ENCODE measurements at places on chromosomes 5 and 9.

DNA sequence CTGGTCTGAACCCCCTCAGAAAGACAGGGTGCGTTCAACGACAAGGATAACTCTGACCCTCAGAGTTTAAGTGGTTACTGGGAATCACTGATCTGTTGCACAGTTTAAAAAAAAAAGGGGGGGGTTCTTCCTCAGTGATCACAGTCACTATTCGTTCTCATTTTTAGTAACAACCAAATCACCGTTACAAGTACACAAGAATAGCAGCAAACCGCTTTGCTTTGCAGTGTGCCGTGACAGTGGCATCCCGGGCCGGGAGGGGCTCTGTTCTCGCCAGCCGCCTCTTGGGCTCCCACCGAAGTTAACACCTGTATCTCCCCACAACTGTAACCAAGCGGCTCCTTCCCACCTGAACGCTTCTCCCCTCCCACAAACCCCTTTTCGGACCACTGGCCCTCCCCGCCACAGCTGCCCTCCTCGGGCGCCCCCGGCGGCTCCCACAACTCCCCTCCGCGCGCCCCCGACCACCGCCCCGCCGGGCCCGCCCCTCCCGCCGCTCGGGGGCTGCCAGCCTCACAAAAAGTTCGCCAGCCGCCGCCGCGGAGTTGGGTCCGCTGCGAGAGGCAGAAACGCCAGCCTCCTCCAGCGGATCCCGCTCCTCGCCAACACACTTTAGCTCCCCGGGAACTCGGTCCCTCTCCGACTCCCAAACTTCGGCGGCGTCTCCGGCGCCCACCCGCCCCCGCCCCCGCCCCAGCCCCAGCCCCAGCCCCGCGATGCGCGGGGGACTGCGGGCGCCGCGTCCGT, 1.2 kb downstream of the SSBP2 start:
- no peak for DNase-seq
- H3K36me3 ChIP-seq = no peaks in the 10 kb centered on the region
- H3K27ac ChIP-seq = peak overlapping the region; percentile 99
- peaks cover 36% of the 10 kb centered on the region for H3K4me1 ChIP-seq

GRCh38 chr5:180590543-180591310, 572 bp downstream of the SCGB3A1 start:
- H3K27me3 ChIP-seq = peaks cover 6% of the 10 kb centered on the region
- H3K36me3 ChIP-seq = no peaks in the 10 kb centered on the region
- no peak for DNase-seq

DNA sequence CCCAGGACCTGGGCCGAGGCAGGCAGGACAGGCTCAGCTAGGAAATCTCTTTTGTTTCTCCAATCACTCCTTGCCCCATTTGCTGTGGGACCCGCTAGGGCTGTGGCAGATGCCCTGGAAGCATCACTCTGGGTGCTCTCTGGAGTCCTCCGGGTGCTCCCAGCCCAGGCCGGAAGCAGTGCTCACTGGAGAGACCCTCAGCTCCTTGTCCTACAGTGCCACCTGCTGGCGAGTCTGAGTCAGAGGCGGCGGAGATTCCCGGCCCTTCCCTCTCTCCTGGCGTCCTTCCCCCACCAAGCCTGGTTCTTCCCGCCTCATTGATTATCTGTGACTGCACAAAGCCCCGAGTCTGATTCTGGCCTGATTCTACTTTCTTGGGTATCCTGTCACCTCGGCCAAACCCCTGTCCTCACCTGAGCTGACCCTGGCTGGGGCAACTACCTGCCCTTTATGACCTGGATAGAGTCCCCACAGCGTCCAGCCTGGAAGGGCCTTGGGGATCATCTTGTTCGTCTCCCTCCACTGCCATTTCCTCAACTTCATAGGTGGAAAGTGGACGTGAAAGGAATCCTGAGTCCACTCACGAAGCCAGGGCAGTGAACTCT, 7.3 kb upstream of the BARHL1 start:
- DNase-seq = no peak
- H3K27me3 ChIP-seq = peaks cover 15% of the 10 kb centered on the region
- no peak overlapping the region for H3K27ac ChIP-seq
- no peak overlapping the region for H3K4me3 ChIP-seq

GRCh38 chr9:68522954-68523353, 17.7 kb downstream of the TMEM252 start:
- H3K4me3 ChIP-seq = no peak overlapping the region
- H3K27ac ChIP-seq = no peak overlapping the region
- no peaks in the 10 kb centered on the region for H3K27me3 ChIP-seq
- no peaks in the 10 kb centered on the region for H3K36me3 ChIP-seq
- no peaks in the 10 kb centered on the region for H3K4me1 ChIP-seq
- no peak for DNase-seq

GRCh38 chr9:91771864-91772263, 178.2 kb downstream of the ROR2 start:
- H3K27ac ChIP-seq = no peak overlapping the region
- no peak for DNase-seq
- H3K36me3 ChIP-seq = no peaks in the 10 kb centered on the region
- H3K4me3 ChIP-seq = no peak overlapping the region

DNA sequence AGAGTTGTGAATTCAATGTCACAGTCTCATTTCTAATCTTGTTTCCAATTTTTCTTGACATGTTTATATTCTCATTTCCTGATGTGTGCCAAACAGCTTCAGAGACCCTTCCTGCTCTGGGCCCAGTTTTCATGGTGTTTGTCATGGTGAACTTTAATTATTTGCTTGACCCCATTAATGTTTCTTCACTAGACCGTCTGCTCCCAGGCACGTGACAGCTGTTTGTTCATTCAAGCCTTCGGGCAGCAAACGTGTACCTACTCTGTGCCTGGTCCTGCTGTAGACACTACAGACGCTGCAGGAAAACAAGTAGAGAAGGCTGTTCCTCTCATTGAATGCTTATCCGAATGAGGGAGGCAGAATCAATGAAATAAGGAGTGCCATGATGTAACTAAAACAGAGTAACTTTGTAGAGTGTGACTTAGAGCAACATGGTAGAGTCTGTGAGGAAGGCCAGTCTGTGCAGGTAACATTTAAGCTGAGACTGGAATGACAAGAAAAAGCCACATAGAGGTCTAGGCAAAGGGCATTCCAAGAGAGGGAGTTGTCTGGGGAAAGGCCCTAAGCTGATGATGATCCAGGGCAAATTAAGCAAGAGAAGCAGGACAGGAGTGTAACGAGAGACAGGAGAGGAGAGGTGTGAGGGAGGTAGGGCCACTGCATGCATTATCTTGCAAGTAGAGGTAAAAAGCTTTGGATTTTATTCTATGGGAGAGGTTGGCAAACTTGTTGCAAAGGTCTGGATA, 191.4 kb downstream of the SEMA5A start:
- no peaks in the 10 kb centered on the region for H3K27me3 ChIP-seq
- no peaks in the 10 kb centered on the region for H3K36me3 ChIP-seq
- no peak overlapping the region for H3K27ac ChIP-seq
- no peak for DNase-seq

GRCh38 chr5:73648515-73648914, 22.5 kb downstream of the ARHGEF28 start:
- peaks cover 5% of the 10 kb centered on the region for H3K4me1 ChIP-seq
- no peaks in the 10 kb centered on the region for H3K36me3 ChIP-seq
- H3K27ac ChIP-seq = no peak overlapping the region
- H3K4me3 ChIP-seq = no peak overlapping the region
- no peaks in the 10 kb centered on the region for H3K27me3 ChIP-seq
- DNase-seq = no peak

DNA sequence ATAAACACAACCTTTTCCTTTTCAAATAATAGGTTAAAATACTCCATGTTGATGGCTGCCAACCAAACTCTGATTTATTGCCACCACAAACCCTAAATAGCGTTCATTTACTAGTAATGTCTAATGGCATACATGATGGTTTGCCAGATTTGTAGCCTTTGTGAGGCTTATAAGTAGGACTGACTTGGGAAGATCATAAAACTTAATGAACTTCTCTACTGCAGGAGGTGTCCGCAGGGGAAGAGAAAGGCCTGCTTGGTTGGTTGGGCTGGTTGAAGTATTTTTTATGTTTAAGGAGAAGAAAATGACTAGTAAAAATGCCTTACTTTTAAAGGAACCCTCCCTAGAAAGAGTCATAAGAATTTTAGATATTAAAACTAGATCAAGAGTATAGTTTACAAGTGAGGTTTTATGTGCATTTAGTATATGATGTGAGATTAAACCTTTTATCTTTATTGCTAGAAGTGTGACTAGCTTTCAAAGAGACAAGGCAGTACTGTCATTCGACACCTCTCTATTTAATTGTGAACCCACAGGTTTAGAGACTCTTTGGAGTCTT, 5.0 kb downstream of the PBX3 start:
- DNase-seq = no peak
- H3K27me3 ChIP-seq = no peaks in the 10 kb centered on the region
- peak overlapping the region; percentile 94 for H3K27ac ChIP-seq
- H3K36me3 ChIP-seq = no peaks in the 10 kb centered on the region

GRCh38 chr9:68532131-68532530, 8.6 kb downstream of the TMEM252 start:
- H3K36me3 ChIP-seq = no peaks in the 10 kb centered on the region
- no peak overlapping the region for H3K27ac ChIP-seq
- H3K4me3 ChIP-seq = no peak overlapping the region
- no peak for DNase-seq
- no peaks in the 10 kb centered on the region for H3K27me3 ChIP-seq

- H3K36me3 ChIP-seq = no peaks in the 10 kb centered on the region
- no peaks in the 10 kb centered on the region for H3K4me1 ChIP-seq
- no peak overlapping the region for H3K4me3 ChIP-seq
Observed at GRCh38 chr9:13971966-13972655, 341.8 kb downstream of the NFIB start.

- H3K36me3 ChIP-seq = no peaks in the 10 kb centered on the region
- no peak overlapping the region for H3K27ac ChIP-seq
- no peak for DNase-seq
- no peaks in the 10 kb centered on the region for H3K4me1 ChIP-seq
- H3K27me3 ChIP-seq = no peaks in the 10 kb centered on the region
- H3K4me3 ChIP-seq = no peak overlapping the region
Observed at GRCh38 chr5:64632251-64632650, 58.1 kb upstream of the SHISAL2B start.

DNA sequence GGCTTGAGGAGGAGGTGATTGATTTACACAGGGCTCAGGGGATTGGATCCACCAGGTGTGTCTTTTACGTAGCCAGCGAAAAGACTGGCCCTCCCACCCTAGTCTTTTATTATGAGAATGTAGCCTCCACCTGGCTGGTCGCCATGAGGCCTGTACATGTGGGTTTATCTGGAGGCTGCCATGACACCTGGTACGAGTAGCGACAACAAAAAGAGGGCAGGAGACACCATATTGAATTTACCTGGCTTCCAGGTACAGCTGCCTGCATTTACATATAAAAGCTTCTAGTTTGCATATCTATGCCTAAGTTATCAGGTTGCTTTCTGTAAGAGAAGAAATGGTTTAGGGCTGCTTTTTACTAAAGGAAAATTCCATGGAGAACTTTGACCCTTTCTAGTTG, 1173.7 kb upstream of the SEMA6A start:
- no peak overlapping the region for H3K27ac ChIP-seq
- no peaks in the 10 kb centered on the region for H3K27me3 ChIP-seq
- H3K36me3 ChIP-seq = no peaks in the 10 kb centered on the region
- no peak for DNase-seq

GRCh38 chr5:73282383-73282782, 109.4 kb downstream of the TMEM174 start:
- H3K27ac ChIP-seq = no peak overlapping the region
- H3K4me3 ChIP-seq = no peak overlapping the region
- DNase-seq = no peak
- H3K4me1 ChIP-seq = peaks cover 23% of the 10 kb centered on the region

DNA sequence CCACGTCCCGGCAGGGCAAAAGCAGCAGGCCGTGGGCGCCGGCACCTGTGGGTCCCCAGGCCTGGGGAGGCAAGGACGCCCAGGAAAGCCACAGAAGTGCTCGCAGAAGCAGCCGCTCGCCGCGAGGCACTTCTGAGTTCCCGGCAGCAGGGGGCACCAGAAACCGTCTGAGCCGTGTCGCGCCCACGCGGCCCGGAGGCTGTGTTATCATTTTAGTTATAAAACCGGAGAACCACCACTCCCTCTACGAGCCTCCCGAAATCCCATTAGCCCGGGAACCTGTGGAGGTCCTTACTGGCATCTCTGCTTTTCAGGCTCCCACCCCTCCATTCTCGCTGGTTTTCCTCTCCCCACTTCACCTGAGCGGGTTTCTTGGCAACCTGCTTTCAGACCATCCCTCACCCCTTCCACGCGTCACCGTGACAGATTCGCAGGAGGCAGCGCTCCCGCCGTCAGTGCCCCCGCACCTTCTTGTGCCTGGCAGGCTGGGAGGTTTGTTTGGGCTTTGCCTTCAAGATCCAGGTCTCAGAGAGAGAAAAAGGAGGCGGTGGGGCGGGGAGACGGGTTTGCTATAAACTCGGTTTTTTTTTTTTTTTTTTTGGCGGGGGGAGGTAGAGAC, 2.3 kb downstream of the GDNF start:
- peak overlapping the region; percentile 44 for H3K4me3 ChIP-seq
- peaks cover 51% of the 10 kb centered on the region for H3K4me1 ChIP-seq
- peak overlapping the region; percentile 36 for H3K27ac ChIP-seq
- peaks cover 19% of the 10 kb centered on the region for H3K27me3 ChIP-seq
- no peaks in the 10 kb centered on the region for H3K36me3 ChIP-seq

GRCh38 chr5:42419294-42419693, 3.9 kb upstream of the GHR start:
- H3K27ac ChIP-seq = no peak overlapping the region
- no peak overlapping the region for H3K4me3 ChIP-seq
- DNase-seq = no peak
- no peaks in the 10 kb centered on the region for H3K36me3 ChIP-seq

DNA sequence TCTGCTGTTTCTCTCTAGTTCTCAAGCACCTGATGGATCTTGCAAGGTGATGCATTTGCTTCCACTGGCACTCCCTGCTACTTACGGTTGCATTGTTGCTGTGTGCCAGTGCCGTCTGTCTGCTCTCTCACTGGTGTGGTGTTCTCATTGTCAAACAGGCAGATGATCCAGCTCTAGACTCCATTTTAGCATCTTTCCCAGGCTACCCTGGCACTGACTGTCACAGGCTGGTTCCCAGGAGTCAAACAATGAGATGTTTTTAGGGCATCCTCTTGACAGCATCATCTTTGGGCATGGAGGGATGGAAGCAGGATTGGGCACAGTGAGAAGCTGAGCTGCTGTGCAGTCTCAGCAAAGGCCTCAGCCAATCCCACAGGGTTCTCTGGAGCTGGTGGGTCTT, 12.9 kb downstream of the MTRR start:
- H3K4me1 ChIP-seq = no peaks in the 10 kb centered on the region
- H3K27me3 ChIP-seq = no peaks in the 10 kb centered on the region
- H3K36me3 ChIP-seq = no peaks in the 10 kb centered on the region

- H3K4me3 ChIP-seq = no peak overlapping the region
- H3K27me3 ChIP-seq = no peaks in the 10 kb centered on the region
- H3K4me1 ChIP-seq = peaks cover 16% of the 10 kb centered on the region
- DNase-seq = no peak
- H3K27ac ChIP-seq = no peak overlapping the region
Observed at GRCh38 chr5:96149021-96149420, 187.4 kb upstream of the ELL2 start.

DNA sequence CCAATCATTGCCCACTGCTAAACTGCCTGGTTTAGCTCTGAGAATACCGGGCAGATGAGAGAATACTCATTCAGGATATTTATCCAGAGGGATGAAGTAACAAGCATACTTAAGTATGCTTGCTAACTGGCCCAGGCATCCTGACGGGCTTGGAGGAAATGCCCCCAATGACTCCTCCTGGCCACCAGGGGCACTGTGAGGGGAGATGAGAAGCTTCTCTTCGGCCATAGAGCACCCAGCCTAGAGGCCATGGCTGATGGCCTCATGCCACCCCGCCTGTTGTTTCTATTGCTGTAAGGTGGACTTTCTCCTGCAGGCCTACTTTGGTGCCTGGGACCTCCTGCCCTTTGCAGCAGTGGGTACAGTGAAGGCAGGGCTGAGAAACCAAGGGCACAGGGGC, 134.5 kb upstream of the FSTL4 start:
- H3K36me3 ChIP-seq = no peaks in the 10 kb centered on the region
- no peak overlapping the region for H3K4me3 ChIP-seq
- no peak for DNase-seq
- H3K4me1 ChIP-seq = no peaks in the 10 kb centered on the region
- H3K27me3 ChIP-seq = no peaks in the 10 kb centered on the region
- H3K27ac ChIP-seq = no peak overlapping the region

All from vagina (tissue), 2 donors.